NCI-H1105 treated with DMSO at 0.1 percent for 48 hours (cell line): ENCODE measurements at places on chromosomes 16 and 17.

GRCh38 chr17:6095501-6095900 lies 25.3 kb downstream of the WSCD1 start:
- DNase-seq: no peak

GRCh38 chr16:50154420-50154950 lies 1.4 kb downstream of the TENT4B start:
- DNase-seq: no peak

GRCh38 chr16:1899641-1900451 lies 18.4 kb downstream of the HS3ST6 start:
- DNase-seq: peak; percentile 7

GRCh38 chr17:58530655-58531054 lies 16.2 kb upstream of the MTMR4 start:
- DNase-seq: no peak

GRCh38 chr16:26701243-26701886 lies 365.4 kb upstream of the C16orf82 start:
- DNase-seq: no peak

DNA sequence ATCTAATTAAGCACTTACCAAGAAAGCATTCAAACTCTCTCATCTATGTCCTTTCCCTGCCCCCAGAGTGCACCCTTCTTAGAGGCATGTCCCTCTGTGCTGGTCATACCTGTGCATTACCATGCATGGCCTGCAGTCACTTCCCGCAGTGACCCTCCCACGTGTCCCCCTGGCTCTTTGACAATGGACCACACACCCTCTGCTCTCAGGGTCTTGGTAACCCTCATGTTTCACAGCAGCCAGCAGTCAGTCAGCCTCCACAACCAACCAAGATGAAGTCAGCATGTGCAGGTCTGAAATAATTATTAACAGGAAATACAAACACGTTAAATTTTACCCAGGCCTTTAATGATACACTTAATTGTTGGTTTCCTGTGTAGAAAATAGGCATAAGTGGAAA lies 10.1 kb downstream of the KRT33A start:
- no peak for DNase-seq

DNA sequence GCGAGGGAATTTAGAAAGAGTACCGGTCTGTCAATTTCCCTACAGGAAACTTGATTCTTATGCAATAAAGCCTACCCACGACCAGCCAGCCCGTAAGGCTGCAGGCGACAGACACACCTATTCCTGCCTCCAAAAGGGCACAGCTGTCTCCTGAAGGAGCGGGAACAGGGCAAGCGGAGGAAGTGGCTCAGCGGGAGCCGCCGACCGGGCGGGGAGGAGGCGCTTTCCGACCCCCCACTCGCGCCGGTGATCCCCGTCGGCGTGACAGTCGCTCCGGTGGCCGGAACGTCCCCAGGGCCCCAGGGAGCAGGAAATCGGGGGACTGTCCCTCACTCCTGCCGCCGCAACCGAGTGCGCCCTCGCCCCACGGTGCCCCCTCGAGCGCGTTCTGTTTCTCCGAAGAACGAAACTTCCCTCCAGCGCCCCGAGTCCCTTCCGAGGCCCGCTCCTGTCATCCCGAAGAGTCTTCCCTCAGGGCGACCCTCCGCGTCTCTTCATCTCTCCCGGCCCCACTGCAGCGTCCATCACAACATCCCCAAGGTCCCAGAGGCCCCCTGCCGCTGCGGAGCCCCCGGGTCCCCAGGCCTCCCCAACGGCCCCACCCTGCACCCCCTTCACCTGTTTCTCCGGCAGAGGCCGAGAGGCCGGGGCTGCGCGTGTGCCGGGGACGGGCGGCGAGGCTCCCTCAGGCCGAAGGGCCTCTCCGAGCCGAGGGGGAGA lies 421 bp downstream of the STAT3 start:
- DNase-seq: peak; percentile 33

DNA sequence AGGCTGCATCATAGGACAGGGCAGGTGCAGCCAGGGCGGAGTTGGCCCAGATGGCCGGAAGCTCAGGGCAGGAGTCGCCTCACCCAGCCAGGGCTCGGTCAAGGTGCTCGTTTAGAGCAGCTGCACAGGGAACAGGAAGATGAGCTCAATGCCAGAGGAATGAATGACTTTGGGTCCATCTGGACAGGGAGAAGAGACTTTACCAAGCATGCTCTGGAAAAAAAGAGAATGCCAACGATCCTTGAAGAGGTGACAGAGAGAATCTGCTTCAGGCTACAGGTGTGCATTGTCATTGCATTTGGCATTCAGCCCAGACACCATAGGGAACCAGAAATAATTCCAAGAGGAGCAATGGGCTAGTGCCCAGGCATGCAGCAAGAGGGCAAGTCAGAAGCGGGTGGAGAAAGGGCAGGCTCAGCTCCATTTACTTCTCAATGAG lies 6.7 kb upstream of the MPP3 start:
- DNase-seq: peak; percentile 91

DNA sequence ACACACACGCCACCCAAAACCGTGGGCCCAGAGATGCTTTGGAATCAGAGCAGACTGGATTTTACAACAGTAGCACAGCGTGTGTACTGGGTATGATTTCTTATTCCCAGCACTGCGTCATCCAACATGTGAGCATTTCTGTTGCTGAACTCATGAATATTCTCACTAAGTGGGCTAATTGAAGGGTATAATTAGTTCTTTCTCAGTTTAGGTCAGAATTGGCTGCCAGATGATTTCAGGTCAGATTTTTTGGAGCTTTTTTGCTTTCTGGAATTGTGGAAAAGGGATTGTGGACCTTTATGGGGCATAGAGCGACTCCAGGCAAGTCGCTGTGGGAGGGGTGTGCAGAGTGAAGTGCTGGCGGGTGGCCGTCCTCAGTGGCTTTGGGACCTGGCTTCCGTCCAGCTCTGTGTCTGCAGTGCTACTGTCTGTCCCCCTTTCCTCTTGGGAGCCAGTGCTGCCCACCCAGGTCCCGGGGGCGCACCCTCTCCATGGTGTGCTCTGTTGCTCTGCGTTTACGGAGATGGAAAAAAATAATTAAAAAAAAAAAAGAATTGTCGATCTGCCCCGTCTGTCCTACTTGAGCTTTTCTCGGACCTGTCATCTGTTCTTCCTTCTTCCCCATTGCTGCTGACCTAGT lies 25.0 kb downstream of the FOXK2 start:
- no peak for DNase-seq

- no peak for DNase-seq
Measured at GRCh38 chr16:23369416-23369815, 67.3 kb downstream of the SCNN1B start.

DNA sequence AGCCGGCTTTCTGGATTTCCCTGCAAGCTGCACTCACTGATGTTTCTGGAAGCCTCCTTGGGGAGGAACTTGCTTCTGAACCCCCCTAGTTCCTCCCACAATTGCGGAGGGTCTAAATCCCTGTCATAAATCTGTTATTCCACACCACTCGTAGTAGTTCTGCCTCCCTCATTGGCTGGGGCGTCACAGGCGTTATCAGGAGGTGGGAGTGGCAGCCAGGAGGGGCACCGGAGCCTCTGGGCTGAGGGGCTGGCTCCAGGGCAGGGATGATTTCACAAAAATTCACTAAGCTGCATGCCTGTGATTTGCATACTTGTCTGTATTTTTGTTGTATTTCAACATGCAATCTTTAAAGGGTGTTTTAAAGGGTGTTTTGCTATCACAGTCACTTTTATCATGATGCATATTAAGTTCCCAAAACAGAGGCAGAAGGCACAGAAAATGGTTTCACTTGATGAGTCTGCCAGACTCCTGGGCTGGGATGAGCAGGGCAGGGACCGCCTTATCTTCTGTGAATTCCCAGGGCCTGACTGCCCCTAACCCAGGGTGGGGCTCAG lies 176.2 kb upstream of the FOXF1 start:
- DNase-seq: no peak

- no peak for DNase-seq
Measured at GRCh38 chr17:2940352-2940751, 123.1 kb downstream of the OR1D5 start.

- DNase-seq: no peak
Measured at GRCh38 chr17:28033972-28034714, 8.3 kb upstream of the NLK start.

DNA sequence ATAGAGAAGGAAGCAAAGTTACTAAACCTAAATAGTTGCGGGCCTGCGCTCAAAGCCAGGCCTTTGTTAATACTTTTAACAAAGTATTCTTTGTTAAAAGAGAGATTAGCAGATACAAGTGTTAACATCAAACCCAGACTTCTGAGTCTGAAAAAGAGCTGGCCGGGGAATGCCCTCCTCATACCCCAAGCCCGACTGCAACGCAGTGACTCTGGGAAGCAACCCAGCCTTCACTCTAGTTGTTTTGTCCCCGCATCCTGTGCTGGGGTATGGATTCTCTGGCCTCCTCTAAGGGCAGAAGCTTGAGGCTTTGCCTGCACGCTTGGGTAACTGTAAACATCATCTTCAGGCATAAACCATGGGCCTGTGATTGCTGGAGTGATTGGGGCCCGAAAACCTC lies 48.3 kb downstream of the ADCY7 start:
- no peak for DNase-seq

DNA sequence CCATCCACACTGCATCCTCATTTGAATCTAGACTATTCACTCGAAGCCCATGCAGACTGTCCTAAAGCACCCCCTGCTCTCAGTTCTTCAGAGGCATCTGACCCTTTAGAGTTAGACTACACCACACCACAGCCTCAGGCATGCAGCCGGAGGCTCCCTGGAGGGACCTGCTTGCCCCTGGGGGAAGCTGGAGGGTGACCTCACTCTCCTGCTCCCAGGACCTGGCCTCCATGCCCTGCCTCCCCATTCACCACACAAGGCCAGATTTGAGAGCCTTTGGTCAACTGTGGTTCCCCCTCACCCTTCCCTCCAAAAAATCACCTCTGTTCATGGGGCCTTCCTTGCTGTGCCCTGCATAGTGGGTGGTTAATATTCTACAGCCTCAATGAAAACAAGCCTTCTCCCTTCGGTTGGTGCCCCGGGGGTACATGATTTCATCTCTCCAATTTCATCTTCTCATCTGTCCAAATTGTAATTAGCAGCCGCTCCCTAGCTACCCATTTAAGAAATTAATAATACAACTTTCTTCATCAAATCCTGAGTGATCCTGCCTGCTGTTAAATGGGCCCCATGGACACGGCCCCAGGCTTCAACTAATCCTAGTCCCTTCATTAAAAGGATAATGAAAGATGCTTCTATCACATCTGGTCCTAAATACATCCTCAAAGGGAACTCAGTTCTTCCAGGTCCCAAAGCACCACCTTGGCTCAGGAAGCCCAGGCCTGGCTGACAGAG lies 24.4 kb downstream of the ABCC12 start:
- no peak for DNase-seq

DNA sequence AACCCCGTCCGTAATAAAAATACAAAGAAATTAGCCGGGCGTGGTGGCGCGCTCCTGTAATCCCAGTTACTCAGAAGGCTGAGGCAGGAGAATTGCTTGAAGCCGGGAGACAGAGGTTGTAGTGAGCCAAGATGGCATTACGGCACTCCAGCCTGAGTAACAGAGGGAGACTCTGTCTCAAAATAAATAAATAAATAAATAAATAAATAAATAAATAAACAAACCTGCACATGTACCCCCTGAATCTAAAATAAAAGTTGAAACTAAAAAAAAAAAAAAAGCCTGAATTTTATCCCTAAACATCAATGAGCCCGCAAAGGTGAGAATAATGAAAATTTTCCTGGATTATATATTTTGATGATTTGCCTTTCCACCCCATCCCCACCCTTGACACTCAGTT lies 124.7 kb downstream of the CDH11 start:
- no peak for DNase-seq

DNA sequence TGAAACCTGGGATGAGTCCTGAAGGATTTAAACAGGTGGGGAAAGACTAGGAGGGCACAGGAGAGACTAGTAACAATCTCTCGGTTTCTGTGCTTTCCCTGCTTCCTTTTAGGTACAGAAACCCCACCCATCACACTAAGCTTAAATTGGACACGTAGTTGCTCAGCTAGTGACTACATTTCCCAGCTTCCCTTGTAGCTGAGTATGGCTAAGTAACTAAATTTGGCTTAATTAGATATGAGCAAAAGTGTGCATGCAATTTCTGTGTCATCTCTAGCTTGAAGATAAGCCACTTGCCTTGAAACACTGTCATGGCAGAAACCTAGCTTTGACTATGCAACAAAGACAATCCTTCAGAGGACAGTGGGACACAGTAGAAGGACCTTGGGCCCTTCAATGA lies 36.5 kb downstream of the CACNG1 start:
- no peak for DNase-seq

- no peak for DNase-seq
Measured at GRCh38 chr16:20372701-20373100, 20.2 kb upstream of the UMOD start.

DNA sequence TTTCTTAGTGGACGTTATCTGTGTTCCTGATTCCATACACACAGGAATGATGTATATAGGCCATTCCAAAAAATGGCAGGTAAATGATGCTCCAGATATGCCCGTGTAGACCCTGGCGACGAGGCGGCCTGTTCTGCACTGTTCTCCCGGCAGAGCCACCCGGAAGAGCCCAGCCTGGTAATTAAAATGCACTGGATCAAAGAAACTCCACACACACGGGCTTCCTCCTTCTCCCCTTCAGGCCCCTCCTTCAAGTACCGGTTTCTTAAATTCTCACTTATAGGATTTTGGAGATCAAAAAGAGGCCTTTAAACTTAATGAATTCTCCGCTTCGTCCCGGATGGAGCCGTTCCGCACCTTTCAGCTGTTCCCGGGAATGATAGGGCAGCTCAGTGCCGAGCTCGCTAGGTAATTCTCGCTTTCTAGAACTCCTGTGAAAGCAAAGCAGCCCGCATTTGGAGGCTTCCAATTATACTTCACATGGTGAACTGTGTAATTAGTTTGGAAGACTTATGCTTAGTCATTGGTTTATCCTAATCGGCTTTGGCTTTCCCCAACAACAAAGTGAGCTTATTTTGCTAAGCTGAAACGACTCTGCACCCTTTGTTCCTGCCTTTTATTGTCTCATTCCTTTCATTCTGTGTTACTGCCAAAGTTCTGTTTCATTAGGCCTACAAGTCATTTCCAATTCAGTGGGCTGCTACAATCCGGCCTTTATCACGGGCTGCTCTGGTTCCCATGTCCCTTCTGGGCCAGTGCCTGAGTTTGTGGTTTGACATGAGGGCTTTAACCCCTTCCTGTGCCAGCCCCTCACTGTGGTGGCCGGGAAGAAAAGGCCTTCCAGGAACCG lies 150.0 kb downstream of the MSI2 start:
- no peak for DNase-seq
